ENCODE measurements at places on chromosomes 3 and 15.

- no peak for DNase-seq
Observed at GRCh38 chr3:138509586-138509985, 75.2 kb downstream of the ESYT3 start.

DNA sequence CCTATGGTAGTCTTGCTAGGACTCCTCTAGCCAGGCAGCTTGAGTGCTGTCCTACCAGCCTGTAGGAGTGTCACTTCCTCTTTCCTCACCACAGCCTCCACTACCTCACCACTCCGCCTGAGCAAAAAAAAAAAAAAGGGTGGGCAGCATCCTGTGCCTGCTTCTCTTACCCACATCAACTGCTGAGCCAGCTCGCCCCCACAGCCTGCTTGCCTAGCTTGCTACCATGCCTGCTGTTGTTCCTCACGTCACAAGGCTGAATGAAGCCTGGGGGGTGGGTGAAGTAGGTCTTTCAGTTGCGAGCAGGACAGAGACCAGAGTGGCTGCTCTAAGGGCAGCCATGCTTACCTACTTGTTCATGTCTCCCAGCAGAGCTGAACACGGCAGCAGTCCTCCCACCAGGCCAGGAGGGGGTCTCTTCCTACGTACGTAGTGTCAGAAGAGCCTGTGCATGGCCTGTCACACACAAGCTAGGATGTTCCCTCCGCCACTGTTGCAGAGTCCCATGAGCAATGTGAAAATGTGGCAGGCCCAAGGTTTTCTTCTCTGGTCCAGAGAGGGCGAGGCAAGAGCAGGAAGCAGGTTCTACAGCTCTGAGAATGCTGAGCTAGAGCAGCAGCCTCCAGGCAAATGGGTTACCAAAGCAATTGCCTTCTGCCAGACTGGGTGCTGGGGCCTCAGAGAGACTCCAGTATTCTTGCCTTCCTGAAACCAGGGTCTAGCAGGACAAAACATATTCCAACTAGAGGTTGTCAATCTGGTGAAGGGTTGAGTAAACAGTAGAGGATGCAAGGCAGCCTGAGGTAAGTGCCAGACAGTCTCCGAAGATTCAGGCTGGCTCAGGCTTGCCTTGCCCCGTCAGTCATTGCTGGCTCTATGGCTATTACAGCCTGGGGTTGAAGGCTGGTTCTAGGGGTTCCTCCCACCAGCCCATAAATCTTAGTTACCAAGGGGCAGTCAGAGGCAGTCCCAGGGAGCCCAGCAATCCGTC, 8.1 kb downstream of the PPM1M start:
- no peak for DNase-seq

GRCh38 chr3:48607519-48607918, 1.9 kb downstream of the UQCRC1 start:
- DNase-seq, result no peak

DNA sequence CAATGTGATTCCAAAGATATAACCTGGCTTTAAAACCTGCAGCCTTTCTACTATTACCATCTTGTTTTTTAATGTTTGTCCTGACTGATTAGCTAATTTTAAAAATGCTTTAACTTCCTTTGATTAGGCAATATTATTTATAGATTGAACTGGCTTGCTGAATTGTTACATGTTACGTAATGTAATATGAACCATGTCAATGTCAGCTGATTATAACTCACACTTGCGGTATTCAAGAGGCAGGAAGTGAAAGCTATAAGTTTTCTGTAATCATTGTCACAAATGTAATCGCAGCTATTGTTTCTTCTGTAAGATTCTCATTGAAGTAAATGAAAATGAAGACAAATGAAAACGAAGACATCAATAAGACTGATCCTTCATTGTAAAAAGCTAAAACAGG, 146.8 kb downstream of the ROBO2 start:
- no peak for DNase-seq

- no peak for DNase-seq
Observed at GRCh38 chr3:41202834-41203345, 3.6 kb downstream of the CTNNB1 start.

DNA sequence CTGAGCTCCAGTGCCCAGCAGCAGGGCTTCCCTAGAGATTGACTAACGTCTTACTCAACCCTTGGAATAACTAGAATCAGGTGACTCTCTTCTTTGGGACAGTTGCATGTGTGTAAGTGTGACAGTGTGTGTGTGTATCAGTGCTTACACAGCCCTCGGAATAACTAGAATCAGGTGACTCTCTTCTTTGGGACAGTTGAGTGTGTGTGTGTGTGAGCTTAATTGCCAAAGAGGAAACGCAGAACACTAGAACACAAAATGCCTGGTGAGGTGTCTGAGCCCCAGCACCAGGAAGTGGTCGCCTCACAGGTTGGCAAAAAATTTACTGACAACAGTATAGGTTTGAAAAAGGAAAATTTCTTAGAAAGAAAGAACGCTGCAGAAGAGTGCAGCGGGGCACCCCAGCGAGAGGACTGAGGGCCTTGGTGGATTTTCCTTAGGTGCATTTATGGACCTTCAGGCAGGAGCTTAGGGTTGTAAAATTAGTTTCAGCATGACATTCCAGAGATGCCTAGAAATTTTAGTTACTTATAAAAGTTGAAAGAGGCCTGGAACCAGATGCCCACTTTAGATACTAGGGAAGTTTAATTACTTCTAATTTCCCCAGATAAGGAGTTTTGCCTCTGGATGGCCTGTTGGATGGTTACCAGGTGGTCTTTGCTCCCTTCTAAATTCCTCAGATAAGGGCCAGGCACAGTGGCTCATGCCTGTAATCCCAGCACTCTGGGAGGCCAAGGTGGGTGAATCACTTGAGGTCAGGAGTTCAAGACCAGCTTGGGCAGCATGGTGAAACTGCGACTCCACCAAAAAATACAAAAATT, 3.7 kb upstream of the WDR82 start:
- no peak for DNase-seq

DNA sequence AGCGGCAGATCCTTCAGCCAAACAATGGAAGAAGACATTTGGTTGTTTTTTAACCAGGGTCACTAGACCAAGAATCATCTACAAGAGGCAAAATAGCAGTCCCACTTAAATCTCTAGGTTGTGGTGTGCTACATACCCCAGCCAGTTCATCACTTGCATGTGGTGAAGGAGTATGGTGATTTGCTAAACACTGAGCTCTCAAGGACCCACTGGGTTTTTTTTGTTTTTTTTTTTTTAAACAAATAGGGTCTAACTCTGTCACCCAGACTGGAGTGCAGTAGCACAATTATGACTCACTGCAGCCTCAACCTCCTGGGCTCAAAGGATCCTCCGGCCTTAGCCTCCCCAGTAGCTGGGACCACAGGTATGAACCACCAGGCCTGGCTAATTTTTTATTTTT, 508.0 kb downstream of the FOXP1 start:
- DNase-seq, result no peak

DNA sequence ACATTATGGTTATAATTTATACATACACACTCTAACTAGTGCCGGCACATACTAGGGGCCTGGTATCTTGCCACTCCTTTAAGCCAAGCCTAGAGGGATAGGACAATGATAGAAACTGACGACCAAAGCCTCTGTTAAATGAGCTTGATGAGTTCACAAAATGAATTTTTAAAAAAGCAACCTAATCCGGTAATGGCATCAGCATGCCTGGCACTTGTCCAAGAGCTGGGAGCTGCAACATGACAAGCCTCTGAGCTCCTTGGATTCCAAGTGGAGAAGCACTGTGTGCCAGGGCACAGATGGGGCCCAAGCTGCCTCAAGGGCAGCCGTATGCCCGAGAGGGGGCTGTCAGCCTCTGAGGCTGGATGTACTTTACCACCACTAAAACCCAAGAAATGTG, 9.7 kb downstream of the ETV5 start:
- no peak for DNase-seq

DNA sequence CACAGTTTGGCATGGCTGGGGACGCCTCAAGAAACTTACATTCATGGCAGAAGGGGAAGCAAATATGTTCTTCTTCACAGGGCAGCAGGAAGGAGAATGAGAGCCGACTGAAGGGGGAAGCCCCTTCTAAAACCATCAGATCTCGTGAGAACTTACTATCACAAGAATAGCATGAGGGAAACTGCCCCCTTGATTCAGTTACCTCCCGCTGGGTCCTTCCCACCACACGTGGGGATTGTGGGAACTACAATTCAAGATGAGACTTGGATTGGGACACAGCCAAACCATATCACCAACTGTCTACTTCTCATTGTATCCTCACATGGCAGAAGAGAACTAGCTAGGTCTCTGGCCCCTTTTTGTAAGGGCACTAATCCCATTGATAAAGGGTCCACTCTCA, 30.5 kb downstream of the CCDC32 start:
- DNase-seq, result no peak

- no peak for DNase-seq
Observed at GRCh38 chr3:173865900-173866498, 468.5 kb downstream of the NLGN1 start.

DNA sequence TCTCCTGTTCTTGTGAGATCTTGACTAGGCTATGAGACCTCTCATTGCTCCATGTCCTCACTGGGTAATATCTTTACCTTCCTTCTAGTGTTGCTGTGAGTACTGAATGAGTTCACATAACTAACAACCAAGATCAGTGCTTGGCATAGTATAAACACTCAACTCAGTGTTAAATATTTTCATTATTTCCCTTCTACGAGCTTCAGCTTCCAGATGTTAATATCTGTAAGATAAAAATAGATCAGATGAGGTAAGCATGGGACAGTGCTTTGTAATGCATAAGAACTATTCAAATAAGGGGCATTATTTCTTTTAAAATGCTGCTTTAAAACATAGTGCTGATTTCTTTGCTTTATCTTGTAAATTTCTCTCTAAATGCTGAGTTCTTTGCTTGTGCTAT, 130.8 kb downstream of the DIPK2A start:
- DNase-seq, result no peak

DNA sequence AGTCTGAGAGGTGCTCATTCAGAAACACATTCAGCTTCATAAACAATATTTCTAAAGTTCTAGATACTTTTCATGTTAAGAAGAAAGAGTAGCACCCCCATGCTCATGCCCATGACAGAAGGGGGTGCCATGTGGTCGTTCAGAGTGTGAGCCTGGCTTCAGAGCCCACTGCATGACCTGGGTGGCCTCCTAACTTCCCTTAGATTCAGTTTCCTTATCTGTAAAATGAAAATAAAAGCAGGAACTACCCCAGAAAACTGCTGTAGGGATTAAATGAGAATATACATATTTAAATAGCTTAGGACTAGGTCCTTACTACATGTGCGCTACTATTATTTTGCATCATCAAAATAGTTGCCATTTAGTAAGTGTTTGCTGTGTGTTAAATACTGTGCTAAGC, 69.2 kb downstream of the ABHD5 start:
- no peak for DNase-seq

DNA sequence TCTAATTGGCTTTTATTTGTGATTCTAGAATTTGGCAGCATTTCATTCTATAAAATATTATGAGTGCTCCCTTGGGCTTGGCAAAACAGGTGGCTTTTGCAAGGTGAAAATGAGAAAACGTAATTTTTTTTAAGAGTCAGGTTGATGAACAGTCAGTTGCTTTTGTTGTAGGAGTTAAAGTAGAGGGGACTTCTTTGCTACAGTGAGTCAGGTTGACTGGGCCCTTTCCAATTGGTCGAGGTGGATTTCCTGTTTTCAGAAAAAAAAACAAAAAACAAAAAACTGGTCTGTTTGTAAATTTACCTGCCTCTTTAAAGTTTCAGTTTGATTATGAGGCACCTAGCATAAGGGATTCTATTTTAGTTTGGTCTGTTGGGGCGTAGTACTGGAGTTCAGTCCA, 1469.4 kb upstream of the GBE1 start:
- no peak for DNase-seq

DNA sequence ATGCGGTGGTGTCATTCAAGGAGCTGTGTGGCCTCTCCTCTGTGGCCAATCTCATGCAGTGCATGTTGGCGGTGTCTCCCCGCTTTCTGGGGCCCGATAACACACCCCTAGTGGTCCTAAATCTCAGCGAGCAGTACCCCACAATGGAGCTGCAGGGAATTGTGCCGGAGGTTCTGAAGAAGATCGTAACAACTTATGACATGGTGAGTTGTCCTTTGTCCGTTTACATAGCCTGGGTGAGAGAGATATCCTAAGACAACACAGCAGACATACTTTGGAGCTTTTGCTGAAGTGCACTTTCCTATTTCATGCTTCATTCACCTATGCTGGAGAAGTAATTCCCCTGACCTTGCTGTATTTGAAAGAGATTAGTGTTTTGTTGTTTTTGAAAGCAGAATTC, 130.0 kb downstream of the PLCL2 start:
- DNase-seq, result no peak

- DNase-seq, result no peak
Observed at GRCh38 chr3:148408667-148409066, 289.0 kb upstream of the AGTR1 start.

Measured in COR-L47 (cell line).